Stimulated activated CD4-positive, alpha-beta T cell treated with anti-CD3 and anti-CD28 coated beads, Interleukin-1b, Interleukin-23, amount 100 ng/mL, for 24 hours (primary cell): ENCODE measurements at places on chromosomes 2 and 18.

DNA sequence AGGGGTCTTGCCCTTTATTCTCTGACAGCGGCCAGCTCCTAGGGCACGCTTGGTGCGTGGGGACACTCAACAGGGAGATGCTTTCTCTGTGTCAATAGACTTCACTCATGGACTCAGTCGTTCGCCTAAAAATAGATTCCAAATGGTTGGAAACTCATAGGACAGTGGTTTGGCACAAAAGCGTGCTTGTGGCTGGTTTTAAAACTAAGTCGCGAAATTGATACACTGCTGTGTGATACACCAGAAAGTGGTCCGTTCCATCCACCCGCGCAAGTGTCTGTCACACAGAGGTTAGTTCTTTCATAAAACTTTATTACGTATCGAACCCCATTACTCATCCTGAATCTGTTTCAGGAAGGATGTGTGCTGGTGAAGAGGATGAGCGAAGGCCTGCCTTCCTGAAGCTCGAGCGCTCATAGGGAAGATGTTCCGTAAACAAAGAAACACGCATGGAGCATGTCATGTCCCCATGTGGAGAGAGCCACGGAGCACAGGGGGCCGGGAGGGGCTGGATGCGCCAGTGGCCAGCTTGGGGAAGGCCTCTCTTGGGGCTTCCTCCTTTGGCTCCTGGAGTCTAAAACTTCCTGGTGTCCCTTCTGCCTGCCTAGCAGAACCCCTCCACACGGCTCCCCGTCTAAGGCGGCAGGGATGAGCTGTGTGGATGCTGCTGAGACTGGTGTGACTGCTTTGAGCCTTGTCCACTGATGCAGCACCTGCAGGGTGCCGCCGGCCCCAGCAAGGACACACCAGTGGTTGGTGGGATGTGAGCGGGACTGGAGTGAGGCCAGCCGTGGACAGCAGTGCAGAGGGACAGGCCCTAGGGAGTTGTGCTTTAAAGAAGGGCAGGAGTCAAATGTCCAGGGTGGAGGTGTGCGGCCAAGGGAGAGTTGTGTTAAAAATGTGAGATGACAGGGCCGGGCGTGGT, 207.2 kb downstream of the GBX2 start:
- DNase-seq: no peak

DNA sequence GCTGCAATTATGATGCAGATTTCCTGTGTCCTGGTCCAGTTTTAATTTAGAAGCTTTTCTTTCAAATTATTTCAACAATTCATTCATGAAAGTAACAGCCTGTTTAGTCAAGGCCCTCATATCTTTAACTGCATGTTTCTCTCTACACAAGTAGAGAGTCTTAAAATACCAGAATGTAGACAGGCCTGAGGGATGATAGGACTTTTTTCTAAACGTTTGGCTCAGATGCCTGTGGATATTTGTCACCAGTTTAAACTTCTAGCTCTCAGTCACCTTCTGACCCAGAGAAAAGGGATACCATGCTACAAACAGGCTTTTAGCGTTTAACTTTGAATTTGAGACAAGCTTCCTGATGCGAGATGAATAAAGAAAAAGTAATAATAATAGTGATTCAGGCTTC, 15.7 kb downstream of the COL5A2 start:
- no peak for DNase-seq

DNA sequence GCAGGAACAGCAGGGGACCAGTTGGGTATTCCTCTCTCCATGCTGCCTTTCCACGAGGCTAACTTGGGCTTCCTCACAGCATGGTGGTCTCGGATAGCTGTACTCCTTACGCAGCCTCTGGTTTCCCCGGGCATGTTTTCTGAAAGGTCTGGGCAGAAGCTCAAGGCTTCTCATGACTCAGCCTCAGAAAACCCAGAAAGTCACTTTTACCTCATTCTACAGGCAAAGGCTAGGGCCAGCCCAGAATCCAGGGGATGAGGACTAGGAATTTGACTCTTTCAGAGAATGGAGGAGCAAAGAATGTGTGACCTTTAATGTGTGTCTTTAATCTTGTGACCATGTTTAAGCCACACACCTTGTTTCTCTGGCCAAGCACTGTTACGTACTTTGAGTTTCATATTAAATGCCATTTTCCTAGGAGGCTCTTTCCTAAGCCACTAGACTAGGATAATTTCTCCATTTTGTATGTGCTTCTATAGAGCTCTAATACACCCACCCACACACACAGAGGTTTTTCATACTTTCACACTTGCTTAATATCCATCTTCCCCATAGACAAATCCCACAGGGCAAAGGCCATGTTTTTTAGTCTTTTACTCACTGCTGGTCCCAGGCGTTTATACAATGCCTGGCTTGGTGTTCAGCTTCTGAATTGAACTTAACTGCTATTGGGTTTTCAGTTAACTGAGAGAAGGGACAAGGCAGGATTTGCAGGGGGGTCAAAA, 77.3 kb downstream of the LONRF2 start:
- no peak for DNase-seq

GRCh38 chr2:232524771-232525170, 1.2 kb upstream of the CHRND start:
- no peak for DNase-seq

DNA sequence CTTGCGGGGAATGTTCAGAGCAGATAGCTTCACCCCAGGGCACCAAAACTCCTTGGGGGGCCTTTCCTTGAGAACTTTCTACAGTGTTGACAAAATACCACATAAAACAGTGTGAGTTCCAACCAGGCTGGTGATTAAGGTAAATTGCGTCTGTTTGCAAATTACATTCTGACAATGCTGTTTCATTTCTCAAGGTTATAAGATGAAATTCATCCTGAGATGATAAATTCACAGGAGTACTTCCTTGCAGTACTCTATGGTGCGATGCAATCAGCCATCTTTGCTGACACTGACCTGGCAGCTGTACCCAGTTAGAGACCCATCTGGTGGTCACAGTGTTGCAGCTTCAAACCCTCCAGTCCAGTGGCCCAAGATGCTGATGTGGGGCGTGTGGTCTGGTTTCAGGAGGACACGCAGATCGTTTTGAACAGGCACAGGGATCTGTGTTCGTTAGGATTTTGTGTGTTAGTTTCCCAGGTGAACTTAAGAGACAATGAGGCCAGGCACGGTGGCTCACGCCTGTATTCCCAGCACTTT, 99.5 kb upstream of the SLC66A3 start:
- no peak for DNase-seq

DNA sequence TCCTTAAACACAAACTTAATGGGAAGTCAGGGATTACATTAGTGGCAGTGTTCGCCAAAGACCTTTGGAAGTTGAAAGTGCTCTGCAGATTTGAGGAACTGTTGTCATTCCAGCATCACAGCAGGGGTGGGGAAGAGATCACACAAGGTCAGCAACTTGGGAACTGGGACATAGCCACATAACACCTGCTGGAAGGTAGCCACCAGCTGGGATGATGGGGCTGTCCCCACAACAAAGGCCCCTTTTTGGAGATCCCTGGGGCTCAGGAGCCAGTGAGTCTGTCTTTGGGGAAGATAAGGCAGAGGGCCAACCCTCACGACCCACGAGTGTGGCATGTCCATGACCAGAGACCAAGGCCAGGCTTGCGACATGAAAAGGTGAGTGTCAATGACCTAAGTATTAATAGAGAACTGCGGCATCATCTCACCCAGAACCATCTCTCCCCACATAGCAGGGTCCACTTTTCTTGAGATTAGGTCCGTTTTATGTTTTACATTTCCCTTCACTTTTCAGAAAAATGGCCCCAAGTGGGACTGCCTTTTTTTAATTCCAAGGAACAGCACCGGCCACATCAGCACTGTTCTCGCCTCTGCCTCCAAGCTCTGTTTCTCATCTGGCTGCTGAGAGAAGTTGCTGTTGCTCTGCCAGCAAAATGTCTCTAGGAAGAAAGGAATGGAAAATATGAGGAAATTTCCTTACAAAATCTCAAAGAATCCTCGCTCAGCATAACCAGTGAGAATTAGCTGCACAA, 106.9 kb downstream of the GFPT1 start:
- DNase-seq: no peak

GRCh38 chr2:18664421-18664820, 75.1 kb upstream of the NT5C1B start:
- no peak for DNase-seq

GRCh38 chr2:118584062-118584749, 263.2 kb downstream of the EN1 start:
- no peak for DNase-seq

- DNase-seq: no peak
Measured at GRCh38 chr2:37809525-37809924, 115.6 kb upstream of the RMDN2 start.

- no peak for DNase-seq
Measured at GRCh38 chr2:158116936-158117335, 15.3 kb downstream of the UPP2 start.

GRCh38 chr2:84879584-84880394, 1.1 kb downstream of the TRABD2A start:
- no peak for DNase-seq

- no peak for DNase-seq
Measured at GRCh38 chr2:188415754-188416083, 124.0 kb downstream of the GULP1 start.

- no peak for DNase-seq
Measured at GRCh38 chr2:73993778-73994177, 9.1 kb downstream of the TET3 start.

GRCh38 chr18:24400587-24400986, 3.0 kb upstream of the OSBPL1A start:
- no peak for DNase-seq

DNA sequence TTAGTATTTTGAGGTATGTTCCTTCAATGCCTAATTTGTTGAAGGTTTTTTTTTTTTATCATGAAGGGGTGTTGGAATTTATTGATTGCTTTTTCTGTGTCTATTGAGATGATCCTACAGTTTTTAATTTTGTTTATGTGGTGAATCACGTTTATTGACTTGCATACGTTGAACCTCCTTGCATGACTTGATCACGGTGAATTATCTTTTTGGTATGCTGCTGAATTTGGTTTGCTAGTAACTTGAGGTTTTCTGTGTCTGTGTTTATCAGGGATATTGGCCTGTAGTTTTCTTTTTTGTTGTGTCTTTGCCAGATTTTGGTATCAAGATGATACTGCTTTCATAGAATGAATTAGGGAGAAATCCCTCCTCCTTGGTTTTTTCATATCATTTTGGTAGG, 23.9 kb downstream of the CLIP4 start:
- no peak for DNase-seq

DNA sequence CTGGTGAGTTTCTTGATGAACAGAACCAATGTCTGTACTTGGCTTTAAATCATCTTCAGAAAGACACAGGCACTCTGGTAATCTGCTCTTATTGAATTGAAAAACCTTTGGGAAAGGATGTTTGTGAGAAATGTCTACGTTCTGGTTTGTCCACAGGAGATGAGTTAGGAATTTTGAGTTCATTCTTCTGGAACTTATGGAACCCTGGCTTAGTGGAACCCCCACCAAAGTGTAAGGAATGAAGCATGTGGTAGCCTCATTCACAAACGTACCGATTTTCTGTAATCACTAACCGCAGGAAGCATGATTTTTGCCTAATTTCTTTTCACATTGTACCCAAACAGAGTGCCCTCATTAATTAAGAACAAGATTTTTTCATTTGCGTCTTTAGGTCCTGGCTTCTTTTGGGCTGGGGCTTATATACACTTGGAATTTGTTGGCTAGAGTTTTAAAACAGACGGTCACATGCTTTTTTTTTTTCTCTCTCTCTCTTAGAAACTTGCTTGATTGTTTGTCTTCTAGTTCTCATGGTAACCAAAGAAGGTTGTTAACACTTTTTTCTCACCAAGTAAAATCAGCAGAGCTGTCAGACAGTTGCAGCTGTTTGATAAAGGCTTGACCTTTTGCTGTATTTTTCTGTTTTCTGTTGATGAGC, 314.1 kb upstream of the THUMPD2 start:
- no peak for DNase-seq

- no peak for DNase-seq
Measured at GRCh38 chr2:150133623-150134022, 353.8 kb downstream of the RND3 start.

- DNase-seq: no peak
Measured at GRCh38 chr2:113284476-113284875, 5.8 kb upstream of the PAX8 start.

DNA sequence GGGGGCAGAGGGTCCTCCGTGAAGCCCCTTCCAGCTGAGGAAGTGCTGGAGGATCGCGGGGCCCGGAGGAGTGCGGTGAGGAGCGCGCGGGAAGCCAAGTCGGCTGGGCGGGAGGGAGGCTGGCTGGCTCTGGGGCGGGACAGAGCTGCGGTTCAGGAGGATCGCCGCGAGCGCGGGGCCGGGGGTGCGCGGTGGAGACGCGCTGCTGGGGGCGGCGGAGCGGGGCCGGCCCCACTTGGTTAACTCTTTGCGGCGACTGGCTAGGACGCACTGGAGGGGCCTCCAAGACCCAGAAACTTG, 464 bp downstream of the CYBRD1 start:
- no peak for DNase-seq

- no peak for DNase-seq
Measured at GRCh38 chr18:49251451-49251850, 209.0 kb downstream of the DYM start.

DNA sequence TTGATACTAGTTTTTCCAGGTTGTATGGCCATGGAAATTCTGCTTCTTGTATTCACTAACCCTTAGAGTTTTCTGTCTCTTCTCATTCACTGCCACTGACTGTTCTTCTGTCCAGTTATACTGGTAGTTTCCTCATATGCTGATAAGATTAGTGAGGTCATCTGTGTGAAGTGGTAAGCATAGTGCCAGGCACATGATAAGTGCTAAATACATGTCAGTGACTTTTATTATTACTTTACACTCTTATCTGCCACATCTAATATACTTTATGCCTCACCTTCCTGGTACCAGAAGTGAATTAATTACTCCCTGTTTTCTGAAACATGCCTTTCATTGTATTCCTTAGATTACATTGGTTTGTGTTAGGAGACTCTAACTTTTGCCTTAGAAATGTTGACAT, 91.3 kb downstream of the NBEAL1 start:
- no peak for DNase-seq
